Astrocyte (in vitro differentiated cells and primary cell): ENCODE measurements at places on chromosomes 7 and 10. TPM values are rescaled to one million over a fixed set of nuclear protein-coding genes. Genes with fewer than 3 reads are reported as not detected.

EBF3 gene
- 0.07 and 0.14 TPM in 2 replicates for total RNA-seq

ARMH3 gene
- total RNA-seq, result 20.0 and 22.6 TPM in 2 replicates

CALML3 gene
- not detected in 2 replicates for total RNA-seq

ORAI2 gene
- total RNA-seq, result 57.6 and 64.4 TPM in 2 replicates

LEP gene
- total RNA-seq, result not detected in 2 replicates

CTAGE15 gene
- 0.26 TPM in 1 of 2 replicates, not detected in the other for total RNA-seq

RBM20 gene
- 1.5 TPM in 2 replicates for total RNA-seq

UNCX gene
- total RNA-seq, result not detected in 2 replicates

TWIST1 gene
- 5.0 and 5.7 TPM in 2 replicates for total RNA-seq

NOC3L gene
- 20.2 and 21.6 TPM in 2 replicates for total RNA-seq

IRF5 gene
- total RNA-seq, result 0.36 TPM in 1 of 2 replicates, not detected in the other

INHBA gene
- total RNA-seq, result 103 and 164 TPM in 2 replicates

COBL gene
- 3.6 and 6.4 TPM in 2 replicates for total RNA-seq

HSPA12A gene
- 7.9 and 11.1 TPM in 2 replicates for total RNA-seq

SEMA3A gene
- 22.0 and 31.3 TPM in 2 replicates for total RNA-seq

SMO gene
- 20.0 and 22.6 TPM in 2 replicates for total RNA-seq

KLHDC10 gene
- total RNA-seq, result 33.2 and 40.3 TPM in 2 replicates

NAT16 gene
- 0.16 TPM in 1 of 2 replicates, not detected in the other for total RNA-seq

- DNase-seq, result no peak
These were observed 1076.5 kb downstream of the DNAJB9 start for GRCh38 chr7:109646124-109646523.

DNA sequence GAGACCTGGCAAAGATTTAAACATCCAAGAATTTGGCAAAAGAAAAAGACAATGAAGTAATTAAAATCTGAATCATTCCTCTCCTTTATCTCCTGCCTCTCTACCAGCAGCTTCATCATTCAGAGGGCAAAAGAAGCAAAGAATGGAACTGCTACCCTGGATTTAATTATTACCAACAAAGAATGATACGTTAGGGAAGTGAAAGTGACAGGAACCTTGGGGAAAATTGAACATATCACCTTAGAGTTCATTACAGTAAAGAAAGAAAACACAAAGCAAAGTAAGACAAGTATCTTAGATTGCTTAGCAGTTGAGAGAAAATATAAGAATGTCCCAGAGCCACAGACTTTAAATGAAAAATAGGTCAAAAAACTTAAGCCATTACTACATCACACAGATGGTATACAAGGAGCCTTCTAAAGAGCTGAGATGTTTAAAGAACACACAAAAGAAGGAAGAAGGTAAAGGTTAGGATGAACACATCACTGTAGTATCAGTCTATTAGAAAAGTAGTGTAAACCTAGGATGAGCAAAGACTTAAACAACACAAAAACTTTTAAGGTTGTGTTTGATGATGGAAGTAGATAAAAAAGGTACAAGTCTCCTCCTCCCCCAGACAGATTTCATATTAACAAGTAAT, 17.5 kb downstream of the CTNNA3 start:
- no peak for DNase-seq

DNA sequence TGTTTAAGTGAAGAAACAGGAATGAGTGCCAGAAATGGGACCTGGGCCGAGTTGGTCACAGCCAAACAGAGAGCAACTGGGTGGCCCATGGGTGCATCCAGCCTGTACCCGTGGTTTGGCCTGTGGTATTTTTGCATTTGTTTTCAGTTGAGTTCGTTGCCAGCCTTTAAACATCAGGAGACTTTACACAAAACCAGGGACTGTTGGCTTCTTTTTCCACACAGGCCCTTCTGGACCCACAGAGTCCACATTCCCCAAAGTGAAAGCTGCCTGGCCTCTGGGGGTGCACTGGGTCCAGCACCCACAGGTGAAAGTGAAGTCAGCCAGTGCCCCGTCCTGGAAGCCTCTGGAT, 54.1 kb upstream of the TNS3 start:
- no peak for DNase-seq

DNA sequence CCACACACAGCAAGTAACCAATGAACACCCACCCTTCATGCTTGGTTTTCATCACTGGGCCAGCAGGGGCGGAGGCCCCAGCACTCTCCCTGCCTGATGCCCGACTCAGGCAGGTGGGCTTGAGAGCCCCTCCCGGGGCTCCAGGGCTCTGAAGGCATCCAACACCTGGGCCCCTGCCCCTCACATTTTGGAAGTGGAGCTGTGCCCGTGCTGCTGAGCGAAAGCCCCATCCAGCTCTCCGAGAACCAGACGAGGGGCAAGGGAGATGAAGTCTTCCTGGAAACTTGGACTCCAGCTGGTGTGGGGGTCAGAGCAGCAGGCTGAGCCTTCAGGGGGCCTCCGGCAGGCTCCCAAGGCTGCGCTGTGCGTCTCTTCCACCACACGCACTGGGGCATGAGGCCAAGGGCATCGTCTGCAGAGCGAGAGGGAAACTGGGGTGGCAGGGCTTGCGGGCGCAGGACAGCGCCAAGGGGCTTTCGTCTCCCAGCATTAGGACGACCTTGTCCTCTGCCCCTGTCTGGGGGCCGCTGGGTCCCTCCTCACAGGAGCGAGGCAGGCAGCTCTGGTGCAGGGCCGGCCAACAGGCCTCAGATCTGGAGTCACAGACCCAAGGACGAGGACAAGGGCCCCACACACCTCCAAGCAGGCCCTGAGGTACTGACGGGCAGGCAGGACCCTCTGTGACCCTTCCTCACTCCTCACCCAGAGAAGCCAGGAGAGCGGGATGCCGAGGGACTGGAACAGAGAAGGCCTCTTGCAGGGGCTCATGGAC, 108.3 kb upstream of the FAM20C start:
- DNase-seq, result no peak

- no peak for DNase-seq
These were observed 52.8 kb upstream of the CHST3 start for GRCh38 chr10:71911296-71911953.

DNA sequence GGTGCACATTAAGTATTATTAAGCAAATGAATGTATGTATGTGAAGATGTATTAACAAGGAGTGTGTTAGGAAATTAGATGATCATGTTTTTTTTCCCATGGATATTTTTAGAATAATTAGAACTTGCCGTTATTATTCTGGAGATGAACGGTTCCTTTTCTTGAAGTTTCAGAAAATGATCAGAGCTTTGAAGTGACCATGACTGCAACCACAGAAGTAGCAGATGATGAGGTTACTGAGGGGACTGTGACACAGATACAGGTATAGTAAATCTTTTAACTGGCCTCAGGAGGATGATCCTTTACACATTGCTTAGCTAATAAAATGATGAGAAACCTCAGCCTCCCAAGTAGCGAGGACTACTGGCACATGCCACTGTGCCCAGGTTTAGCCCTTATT, 18.6 kb downstream of the DMTF1 start:
- no peak for DNase-seq

DNA sequence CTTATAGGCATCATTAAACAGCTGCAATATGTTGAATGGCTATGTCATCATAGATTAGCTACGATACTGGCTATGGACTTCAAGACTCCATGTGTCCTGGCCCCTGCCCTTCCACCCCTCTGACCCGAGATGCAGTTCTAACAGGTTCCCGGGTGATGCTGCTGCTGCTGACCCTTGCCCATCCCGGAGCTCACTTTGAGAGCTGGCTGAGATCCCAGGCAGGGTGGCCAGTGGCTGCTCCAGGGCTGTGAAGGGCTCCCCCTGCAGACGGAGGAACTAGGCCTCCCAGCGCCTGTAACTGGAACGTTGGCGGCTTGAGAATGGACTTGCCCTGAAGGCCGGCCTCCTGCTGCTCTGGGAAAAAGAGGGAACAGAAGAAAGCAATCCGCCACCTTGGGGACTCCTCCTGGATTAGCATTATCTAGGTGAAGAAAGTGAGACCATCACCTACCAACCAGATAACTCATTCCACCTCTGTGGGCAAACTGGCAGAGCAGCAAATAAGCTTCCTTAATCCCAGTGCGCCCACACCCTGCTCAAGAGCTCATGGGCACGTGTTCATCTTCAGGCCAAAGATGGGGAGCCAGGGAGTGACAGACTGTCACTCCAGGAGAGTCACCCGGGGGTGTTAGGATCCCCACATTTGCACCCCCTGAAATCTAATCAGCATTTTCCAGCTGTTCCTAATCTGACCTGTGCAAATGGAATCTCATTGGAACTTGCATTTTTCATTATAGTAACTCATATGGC, 56.8 kb downstream of the PARP12 start:
- no peak for DNase-seq

GRCh38 chr7:39667341-39667923, 44.1 kb downstream of the RALA start:
- no peak for DNase-seq

DNA sequence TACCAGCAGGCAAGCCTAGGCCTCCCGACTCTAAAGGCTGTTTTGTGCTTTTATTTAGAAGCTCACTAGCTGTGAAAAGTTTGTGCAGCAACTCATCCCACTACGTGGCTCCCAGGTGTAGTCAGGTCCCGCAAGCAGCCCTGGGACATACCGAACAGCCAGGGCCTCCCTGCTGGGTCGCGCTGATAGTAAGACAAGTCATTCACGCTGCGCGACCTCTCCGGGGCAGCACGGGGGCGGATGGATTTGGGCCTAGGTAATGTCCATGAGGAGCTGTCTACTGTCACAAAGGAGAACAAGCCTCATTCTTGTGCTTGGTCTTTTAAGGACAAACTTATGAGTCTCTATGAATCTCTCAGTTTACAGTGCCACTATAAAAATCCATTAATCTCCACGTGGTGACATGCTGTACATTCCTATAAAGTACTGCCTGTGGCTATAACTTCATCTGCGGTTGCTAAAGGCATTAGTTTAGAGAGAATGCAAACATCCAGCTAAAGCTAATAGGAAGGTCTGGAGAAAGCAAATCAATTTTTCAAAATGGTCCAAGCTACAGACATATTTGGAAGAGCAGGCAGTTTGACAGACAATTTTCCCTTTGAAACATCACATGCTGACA, 546.8 kb downstream of the PHTF2 start:
- DNase-seq, result no peak

GRCh38 chr7:106309362-106309761, 24.6 kb upstream of the NAMPT start:
- DNase-seq, result no peak

- DNase-seq, result peak; percentile 44
These were observed 291.1 kb upstream of the LYZL1 start for GRCh38 chr10:28997734-28998133.

DNA sequence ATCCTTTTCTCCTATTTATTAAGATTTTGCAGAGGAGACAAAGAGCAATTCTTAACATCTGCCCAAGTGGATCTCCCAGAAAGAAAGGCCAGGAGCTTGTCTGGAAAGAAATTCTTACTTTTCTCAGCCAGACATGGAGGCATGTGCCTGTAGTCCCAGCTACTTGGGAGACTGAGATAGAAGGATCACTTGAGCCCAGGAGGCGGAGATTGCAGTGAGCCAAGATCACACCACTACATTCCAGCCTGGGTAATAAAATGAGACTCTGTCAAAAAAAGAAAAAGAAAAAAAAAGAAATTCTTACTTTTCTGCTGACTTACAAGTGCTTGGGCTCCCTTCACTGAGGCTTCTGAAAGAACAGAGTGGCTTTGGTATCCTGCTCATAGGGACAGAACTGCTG, 2.4 kb upstream of the CYP3A43 start:
- no peak for DNase-seq

DNA sequence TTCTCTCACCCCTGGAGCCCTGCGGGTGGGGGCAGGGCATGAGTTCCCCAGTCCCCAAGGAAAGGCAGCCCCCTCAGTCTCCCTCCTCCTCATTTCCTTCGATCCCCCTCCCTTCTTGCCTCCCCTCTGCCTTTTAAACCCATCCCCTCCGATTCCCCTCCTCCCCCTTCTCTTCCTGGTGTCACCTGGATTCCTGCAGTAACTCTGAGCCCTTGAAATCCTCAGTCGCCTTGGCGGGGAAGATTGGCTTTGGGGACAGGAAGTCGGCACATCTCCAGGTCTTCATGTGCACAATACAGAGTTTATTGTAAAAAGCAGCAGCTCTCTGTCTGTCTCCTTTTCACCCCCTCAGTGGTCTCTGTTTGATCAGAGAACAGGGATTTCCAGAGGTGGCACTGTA, 1.3 kb upstream of the MUC12 start:
- DNase-seq, result no peak

- DNase-seq, result no peak
These were observed 97.6 kb upstream of the TBX20 start for GRCh38 chr7:35351466-35351865.

DNA sequence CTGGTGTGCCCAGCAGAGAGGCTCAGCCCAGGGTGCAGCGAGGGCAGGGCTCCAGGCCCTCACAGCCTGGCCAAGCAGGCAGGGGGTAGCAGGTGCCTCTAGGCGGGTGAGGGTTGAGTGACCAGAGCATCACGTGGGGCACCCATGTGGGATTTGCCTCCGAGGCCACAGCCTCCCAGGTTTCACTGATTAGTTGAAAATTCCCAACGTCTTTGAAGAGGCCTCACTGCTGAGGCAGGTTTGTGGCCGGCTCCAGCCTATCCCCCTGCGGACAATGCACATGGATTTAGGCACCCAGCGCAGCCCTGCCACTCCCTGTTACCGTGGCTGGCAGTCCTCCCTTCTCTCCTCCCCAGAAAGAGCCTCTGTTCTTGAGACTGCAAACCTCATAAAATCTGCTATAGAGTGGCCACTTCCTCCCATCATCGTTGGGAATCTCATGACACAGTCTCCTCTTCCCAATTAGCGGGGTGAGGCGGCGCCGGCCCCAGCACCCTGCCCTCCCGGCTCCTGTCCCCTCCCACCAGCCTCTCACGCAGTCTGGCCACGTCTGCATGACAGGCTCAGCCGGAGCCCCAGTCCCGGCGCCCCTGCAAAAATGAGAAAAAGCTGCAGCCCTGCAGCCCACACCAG, 10.8 kb downstream of the MYL10 start:
- no peak for DNase-seq

GRCh38 chr10:116209781-116210180, 63.2 kb downstream of the GFRA1 start:
- no peak for DNase-seq

GRCh38 chr7:6392712-6393666, 54.8 kb downstream of the DAGLB start:
- DNase-seq, result peak; percentile 61

DNA sequence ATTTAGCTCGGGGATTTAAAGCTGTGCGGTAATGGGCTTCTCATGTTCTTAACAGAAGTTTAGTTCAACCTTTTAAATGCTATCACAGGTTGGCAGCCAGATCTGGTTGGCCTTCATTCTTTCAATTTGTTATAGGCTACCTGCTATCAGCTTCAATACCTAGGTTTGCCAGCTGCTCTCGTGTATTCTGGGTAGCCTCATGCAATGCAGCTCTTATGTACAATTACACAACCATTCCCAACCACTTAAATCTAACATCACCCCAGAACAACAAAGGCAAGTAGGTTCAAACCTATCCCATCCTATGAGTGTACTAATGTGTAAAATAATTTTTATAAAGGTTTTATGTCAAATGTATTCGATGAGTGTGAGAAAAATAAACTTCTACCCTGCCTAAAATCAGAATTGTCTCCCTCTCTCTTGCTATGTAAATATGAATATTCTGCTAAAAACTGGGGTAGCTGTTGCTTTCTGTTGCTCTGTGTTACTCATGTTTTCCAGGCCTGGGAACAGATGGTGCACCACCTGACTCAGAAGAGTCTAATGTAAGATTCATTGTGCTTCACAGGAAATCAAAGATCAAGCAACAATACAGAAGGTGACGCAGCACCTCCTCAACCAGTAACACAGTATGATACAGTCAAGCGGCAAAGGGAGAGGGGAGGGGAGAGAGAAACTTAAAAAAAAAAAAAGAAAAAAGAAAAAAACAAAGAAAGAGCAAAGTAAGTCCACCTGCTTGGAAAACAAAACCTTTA, 188.6 kb downstream of the ETV1 start:
- DNase-seq, result peak; percentile 93
